ENCODE measurements at places on chromosomes 12 and 14. TPM values are rescaled to one million over a fixed set of nuclear protein-coding genes. Genes with fewer than 3 reads are reported as not detected.

Gene GRIP1
- 4.9 TPM for total RNA-seq

Gene PLCZ1
- total RNA-seq, result not detected

Gene CMKLR1
- total RNA-seq, result 4.5 TPM

Gene VRTN
- not detected for total RNA-seq

Gene OR4E2
- total RNA-seq, result not detected

Gene RNASE3
- total RNA-seq, result not detected

Gene HSPB8
- 86.4 TPM for total RNA-seq

Gene EXOC3L4
- total RNA-seq, result not detected

Gene CTSG
- 1.1 TPM for total RNA-seq

Gene KRT3
- total RNA-seq, result 0.57 TPM

DNA sequence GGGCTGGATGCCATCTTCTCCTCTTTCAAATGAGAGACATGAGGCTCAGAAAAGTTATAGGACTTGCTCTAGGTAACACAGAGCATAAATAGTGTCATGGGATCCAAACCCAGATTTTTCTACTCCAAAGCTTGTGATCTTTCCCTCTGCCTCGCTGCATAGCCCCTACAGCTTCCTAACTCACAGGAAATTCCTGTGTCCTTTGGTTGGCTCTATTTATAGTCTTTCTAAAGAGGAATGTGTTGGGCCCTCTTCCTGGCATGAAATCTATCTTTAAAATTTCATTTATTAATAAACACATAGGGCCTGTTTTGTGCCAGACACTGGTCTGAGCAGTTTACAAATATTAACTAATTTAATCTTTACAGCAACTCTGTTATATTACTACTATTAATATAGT, 9.8 kb upstream of the KCNA5 start:
- no peak for DNase-seq

DNA sequence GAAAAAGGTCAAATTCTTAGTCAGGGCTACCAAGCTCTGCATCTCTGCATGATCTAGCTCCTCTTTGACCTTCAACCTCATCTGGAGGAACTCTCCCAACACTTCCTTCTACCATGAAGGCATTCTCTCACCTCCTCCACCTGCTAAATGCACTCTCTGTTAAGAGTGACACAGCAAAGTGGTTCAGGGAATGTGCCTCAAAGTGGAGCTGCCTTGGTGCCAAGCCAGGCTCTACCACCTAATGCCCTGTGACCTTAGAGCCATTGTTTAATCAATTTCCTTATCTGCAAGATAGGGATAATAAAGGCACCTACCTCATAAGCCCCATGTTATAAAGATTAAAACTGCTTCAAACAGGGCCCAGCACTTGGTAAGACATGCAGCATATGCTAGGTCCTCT, 236.7 kb downstream of the ANO2 start:
- no peak for DNase-seq

DNA sequence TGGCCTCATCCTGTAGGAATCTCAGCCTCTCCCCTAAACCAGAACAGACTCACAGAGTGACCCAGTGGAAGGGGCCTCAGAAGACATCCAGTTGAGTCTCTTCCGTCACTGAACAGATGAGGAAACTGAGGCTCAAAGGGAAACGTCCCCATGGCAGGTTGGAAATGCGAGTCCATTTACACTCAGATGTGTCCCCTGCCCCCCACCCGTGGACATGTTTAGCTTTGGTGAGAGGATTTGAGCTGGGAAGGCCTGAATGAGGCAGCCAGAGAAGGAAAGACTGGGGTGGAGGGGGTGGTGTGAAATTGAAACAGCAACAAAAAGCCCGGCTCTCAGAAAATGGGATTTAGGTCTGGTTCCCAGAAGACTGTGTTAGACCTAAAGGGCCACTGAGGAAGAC, 1.7 kb downstream of the FAIM2 start:
- DNase-seq, result no peak

- no peak for DNase-seq
These were observed 212.0 kb downstream of the PTPRO start for GRCh38 chr12:15534322-15534721.

DNA sequence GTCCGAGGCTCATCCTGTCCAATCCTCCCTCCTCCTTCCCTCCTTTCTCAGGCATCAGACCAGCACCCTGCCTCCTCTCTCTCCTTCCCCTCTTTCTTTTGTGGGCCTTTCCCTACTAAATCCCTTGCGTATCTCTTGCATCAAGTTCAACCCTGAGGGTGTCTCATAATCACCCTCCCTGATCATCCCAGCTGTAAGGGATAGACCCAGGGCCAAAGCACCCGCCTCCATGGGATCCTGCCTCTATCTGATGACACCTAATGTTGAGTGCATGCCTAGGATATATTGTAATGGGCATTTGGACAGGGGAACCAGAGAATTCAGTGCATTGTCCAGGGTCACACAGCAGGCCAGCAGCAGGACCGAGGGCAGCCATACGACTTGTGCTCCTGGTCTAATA, 84.9 kb downstream of the PHETA1 start:
- no peak for DNase-seq

GRCh38 chr14:49702725-49703124, 9.8 kb downstream of the KLHDC1 start:
- no peak for DNase-seq

- DNase-seq, result no peak
These were observed 50.0 kb downstream of the FLRT2 start for GRCh38 chr14:85579942-85580341.

GRCh38 chr14:76050797-76051392, 65.3 kb downstream of the IFT43 start:
- no peak for DNase-seq

DNA sequence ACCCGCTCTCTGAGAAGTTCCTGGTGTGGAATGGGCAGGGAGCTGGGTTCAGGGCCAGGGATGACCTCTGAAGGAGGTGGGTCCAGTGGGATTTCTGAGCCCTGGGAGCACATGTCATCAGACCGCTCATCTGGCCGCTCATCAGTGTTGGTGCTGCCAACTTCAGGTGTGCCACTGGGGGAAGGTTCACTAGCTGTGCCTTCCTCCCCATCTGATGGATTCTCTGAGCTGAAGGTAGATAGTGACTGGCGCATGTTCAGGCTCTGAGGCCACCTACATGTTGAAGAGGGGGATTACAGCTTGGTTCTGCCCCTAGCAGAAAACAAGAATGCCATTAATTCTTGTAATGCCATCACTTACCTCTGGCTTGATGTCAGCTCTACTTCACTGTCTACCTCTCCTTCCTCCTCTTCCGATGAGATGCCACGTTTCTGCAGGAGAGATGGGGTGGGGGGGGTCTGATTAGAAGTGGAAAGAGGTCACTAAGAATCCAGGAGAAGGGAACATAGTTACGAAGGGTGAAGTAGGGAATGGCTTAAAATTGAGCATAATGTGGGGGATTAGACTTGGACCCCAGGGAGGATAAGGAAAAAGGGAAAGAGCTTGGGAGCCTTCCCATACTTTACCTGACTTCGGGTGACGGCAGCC, 17.2 kb downstream of the MAP3K12 start:
- no peak for DNase-seq

- DNase-seq, result no peak
These were observed 1.1 kb upstream of the RBMS2 start for GRCh38 chr12:56520506-56520905.

DNA sequence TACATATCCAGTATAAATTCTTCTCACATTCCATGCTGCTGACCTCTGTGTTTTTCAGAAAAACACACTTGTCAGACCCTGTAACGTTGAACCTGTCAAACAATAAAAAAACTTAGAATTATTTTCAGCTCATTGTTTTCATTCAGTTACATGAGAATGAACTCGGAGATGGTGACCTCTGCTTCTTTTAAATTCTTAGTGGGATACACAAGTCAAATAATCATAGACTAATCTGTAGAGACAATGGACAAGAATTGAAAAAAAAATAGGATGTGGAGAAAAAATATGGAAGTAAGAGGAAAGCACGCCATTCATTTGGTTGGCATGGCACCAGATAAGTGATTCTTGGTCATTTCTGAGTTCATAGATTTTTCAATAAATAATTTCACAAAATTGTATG, 7.2 kb downstream of the CD69 start:
- no peak for DNase-seq

DNA sequence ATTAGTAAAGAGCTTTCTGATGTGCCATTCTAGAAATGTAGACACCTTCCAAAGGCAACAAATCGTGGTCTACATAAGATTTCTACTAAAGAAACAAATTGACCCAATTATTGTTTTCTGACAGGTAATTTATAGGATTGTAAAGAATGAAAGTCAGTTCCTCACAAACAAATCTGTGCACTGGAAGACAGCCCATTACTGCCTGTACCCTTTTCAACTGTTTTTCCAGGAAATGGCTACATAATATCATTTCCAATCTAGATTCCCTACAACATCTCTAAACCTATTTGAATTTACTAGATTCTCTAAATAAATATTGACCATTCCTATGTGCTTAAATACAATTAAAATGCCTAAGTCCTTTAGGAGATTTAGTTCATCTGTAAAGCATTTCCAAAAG, 939.1 kb downstream of the FSCB start:
- no peak for DNase-seq

DNA sequence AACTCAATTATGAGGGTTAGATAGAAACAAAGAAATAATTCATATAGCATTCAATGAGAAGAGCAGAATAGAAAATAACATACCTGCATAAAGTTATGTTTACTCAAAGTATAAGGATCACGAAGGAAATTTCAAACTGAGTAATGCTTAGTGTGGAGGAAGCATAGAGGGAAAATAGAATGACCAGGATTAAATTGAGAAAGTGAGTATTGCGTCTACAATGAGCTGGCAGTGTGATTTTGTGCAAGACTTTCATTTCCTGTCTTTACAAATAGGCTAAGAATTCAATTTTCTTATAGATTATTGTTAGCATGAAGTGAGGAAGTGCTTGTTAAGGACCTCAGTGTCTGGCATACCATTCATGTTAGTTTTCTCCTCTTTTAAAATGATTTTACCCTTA, 12.0 kb downstream of the ADGRD1 start:
- DNase-seq, result no peak

- no peak for DNase-seq
These were observed 403.3 kb downstream of the ADAMTS20 start for GRCh38 chr12:43148691-43149090.

- no peak for DNase-seq
These were observed 502 bp downstream of the ITGA5 start for GRCh38 chr12:54418441-54419087.

DNA sequence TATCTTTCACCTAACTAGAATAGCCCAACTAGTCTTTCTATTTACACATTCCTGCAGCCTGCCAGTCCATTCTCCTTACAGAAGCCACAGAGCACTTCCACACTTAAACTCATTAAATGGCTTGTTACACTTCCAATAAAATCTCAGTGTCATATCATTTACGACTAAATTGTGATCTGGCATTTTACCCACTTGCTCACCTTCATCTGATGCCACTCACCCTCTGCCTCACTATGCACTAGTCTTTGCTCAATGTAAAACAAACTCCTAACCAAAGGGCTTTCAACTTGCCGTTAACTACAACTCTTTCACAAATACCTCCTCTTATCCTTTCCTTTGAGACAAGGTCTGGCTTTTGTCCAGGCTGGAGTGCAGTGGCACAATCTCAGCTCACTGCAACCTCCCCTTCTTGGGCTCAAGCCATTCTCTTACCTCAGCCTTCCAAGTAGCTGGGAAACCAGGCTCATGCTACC, 24.1 kb downstream of the YAF2 start:
- no peak for DNase-seq

DNA sequence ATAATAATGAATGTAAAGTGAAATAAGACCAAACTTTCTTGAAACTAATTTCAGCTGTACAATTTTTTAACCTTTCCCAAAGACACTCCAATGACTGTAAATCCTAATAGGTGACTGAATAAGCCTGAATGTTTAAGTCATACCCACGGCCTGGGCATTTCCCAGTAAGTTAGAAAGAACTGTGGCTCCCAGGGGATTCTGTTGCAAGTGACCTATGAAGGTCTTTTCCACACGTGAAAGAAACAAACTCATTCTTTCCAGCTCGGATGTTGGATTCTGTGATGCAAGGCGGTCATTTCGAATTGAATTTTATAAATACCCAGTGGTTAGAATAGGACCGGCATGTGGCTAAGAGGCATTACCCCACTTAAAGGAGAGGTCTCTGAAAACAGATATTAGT, 1134.4 kb downstream of the GALC start:
- no peak for DNase-seq

GRCh38 chr12:26749781-26750180, 83.2 kb downstream of the ITPR2 start:
- no peak for DNase-seq

- no peak for DNase-seq
These were observed 171.1 kb downstream of the DACT1 start for GRCh38 chr14:58808828-58809227.

- DNase-seq, result no peak
These were observed 1.7 kb upstream of the SPATS2 start for GRCh38 chr12:49365542-49365941.

- no peak for DNase-seq
These were observed 43.6 kb downstream of the DDX51 start for GRCh38 chr12:132100306-132101065.

DNA sequence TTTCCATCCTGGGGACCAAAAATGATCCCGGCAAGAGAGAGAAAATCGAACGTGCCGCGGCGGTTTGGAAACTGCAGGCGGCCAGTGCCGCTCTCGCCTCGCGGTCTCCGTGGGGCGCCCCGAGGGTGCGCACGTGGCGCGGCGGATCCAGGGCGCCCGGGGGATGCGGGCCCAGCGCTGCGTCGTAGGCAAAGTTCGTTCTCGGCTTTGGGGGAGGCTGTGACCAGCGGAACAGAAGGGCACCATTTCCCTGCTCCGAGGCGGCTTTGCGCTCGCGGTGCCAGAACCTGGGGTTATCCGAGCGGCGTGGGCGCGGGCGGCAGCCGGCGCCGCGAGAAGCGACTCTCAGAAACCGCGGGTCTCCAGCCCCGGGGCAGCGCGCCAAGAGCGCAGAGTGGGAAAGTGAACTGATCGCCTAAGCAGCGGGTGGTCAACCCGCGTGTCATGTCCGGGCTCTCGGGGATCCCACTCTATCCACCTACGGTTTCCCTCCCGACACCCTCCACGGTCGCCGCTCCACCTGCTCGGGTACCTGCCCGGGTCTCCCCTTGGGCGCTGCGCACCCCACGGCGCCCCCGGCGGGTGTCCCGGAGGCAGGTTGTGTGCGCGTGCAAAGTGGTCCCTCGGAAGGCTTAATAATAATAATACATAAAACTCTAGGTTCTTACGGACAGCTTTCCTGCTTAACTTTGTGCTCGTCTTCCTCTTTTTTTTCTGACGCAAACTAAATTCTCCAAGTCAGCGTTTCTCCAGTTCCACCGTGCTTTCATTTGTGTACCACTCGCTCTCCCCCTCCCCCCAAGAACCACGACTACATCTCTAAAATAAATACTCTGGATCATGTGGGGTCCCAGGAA, 1.2 kb downstream of the ESRRB start:
- DNase-seq, result no peak

All from esophagus squamous epithelium (tissue), 5 donors.